GM23248 (cell line): ENCODE measurements at places on chromosomes 11 and 22. TPM values are rescaled to one million over a fixed set of nuclear protein-coding genes. Genes with fewer than 3 reads are reported as not detected.

DNA sequence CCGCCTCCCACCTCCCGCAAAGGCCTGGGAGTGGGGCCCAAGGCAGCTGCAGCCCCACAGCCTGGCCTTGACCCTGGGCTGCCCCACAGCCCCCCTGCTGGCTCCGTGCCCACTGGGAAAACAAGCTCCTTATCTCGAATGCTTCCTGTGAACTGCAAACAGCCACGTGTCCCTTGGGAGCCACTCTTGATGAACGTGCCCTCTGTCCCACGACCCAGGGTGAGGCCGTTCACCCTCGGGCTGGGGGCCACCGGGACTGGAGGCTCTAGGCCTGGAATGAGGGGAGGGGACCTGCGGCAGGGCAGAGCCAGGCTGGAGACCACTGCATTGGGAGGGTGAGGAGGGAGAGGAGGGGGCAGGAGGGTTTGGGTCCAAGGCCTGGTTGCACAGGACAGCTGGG, 9.5 kb downstream of the H19 start:
- DNase-seq = no peak
- H3K27ac ChIP-seq = no peak overlapping the region
- no peaks in the 10 kb centered on the region for H3K27me3 ChIP-seq

GRCh38 chr11:102936864-102937509, 18.5 kb downstream of the MMP13 start:
- no peak overlapping the region for H3K27ac ChIP-seq
- no peaks in the 10 kb centered on the region for H3K36me3 ChIP-seq
- no peak overlapping the region for H3K4me3 ChIP-seq
- H3K27me3 ChIP-seq = no peaks in the 10 kb centered on the region
- peaks cover 6% of the 10 kb centered on the region for H3K4me1 ChIP-seq
- no peak for DNase-seq

- peak overlapping the region; percentile 19 for H3K4me3 ChIP-seq
- no peaks in the 10 kb centered on the region for H3K27me3 ChIP-seq
- 0 out of 2 replicates have a peak, but pooled peaks cover 7% of the 10 kb centered on the region for H3K36me3 ChIP-seq
- DNase-seq = peak; percentile 34
- peaks cover 32% of the 10 kb centered on the region for H3K4me1 ChIP-seq
- H3K27ac ChIP-seq = peak overlapping the region; percentile 88
Measured at GRCh38 chr11:95913830-95914615, 9.9 kb downstream of the MTMR2 start.

DNA sequence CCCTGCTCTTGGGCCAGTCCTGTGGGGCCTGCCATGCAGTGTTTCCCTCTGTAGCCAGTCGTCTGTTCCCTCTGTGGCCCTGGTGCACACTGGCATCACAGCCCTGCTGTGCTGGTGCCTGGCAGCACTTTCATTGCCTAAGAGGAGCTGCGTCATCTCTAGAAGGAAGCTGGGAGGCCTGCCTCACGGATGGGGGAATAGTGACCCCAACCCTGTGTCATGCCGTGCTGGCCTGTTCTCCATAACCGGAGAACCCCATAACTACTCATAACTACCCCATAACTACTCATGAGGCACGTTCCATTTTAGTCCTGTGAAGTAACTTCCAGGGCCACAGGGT, 14.0 kb downstream of the RAB36 start:
- no peaks in the 10 kb centered on the region for H3K4me1 ChIP-seq
- no peak overlapping the region for H3K4me3 ChIP-seq
- H3K27me3 ChIP-seq = no peaks in the 10 kb centered on the region
- no peaks in the 10 kb centered on the region for H3K36me3 ChIP-seq
- no peak for DNase-seq
- no peak overlapping the region for H3K27ac ChIP-seq

- H3K36me3 ChIP-seq = no peaks in the 10 kb centered on the region
- no peak overlapping the region for H3K27ac ChIP-seq
- peaks cover 5% of the 10 kb centered on the region; the same call in 1 of the 2 replicates for H3K27me3 ChIP-seq
Measured at GRCh38 chr11:117852309-117852708, 24.1 kb downstream of the FXYD6 start.

GRCh38 chr11:70032943-70033710, 45.0 kb upstream of the ANO1 start:
- no peaks in the 10 kb centered on the region for H3K4me1 ChIP-seq
- no peaks in the 10 kb centered on the region for H3K36me3 ChIP-seq
- H3K27me3 ChIP-seq = peaks cover 13% of the 10 kb centered on the region

GRCh38 chr11:128297091-128297651, 290.2 kb downstream of the ETS1 start:
- peaks cover 17% of the 10 kb centered on the region for H3K4me1 ChIP-seq
- H3K27ac ChIP-seq = no peak overlapping the region
- no peak overlapping the region for H3K4me3 ChIP-seq

GRCh38 chr11:1467270-1467669, 19.3 kb downstream of the MOB2 start:
- no peaks in the 10 kb centered on the region for H3K36me3 ChIP-seq
- no peak overlapping the region for H3K27ac ChIP-seq
- DNase-seq = no peak

DNA sequence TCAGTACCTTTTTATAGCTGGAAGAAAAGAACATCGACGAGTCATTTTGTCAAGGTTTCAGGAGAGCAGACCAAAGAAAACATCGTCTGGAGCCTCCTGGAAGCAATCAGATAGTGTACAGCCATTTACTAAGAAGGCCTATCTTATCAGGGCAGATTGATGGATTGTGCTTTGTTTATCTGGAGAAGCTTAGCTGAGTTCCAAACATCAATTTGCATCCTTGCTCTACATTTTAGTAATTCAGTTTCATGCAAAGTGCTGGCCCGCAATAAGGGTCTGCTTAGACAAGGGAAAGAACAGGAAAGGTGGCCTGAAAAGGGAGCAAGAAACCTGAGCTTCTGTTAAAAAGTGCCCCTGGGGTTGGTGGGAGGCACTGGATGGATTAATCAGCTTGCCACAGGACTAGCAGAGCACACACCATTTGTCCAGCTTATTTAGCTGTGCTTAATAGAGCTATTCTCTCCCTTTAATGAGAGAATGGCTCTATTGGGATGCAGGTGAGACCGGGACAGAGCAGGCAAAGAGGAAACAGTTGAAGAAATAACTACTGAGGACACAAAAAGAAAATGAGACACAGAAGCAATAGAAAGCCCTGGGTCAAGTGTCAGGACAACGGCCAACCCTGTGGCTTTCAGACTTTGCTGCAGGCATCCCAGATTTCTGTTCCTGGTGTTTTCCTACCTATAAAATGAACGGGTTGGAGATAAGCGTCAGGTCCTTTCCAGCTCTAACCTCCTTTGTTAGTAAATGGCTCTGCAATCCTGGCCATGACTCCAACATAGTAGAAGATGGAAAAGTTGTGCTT, 122.1 kb upstream of the TTC12 start:
- H3K4me1 ChIP-seq = peaks cover 30% of the 10 kb centered on the region
- H3K27me3 ChIP-seq = no peaks in the 10 kb centered on the region
- peak; percentile 22 for DNase-seq
- H3K27ac ChIP-seq = no peak overlapping the region
- H3K4me3 ChIP-seq = no peak overlapping the region

DNA sequence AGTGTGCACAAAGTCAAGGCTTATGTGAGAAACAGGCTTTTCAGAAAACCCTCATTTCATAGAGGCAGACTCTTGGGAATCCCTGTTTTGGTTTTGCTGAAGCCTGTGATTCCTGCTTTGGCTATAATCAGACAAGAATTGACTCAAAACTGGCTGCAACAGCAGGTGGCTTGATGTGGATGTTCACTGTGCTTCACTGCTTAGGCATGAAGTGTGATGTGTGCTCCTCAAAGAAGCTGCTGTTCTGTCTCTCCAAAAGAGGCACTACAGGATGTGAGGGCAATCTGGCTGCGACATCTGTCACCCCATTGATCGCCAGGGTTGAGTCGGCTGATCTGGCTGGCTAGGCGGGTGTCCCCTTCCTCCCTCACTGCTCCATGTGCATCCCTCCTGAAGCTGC, 103.5 kb downstream of the C11orf58 start:
- no peaks in the 10 kb centered on the region for H3K36me3 ChIP-seq
- no peaks in the 10 kb centered on the region for H3K4me1 ChIP-seq
- no peak overlapping the region for H3K27ac ChIP-seq
- H3K27me3 ChIP-seq = no peaks in the 10 kb centered on the region
- H3K4me3 ChIP-seq = no peak overlapping the region

DNA sequence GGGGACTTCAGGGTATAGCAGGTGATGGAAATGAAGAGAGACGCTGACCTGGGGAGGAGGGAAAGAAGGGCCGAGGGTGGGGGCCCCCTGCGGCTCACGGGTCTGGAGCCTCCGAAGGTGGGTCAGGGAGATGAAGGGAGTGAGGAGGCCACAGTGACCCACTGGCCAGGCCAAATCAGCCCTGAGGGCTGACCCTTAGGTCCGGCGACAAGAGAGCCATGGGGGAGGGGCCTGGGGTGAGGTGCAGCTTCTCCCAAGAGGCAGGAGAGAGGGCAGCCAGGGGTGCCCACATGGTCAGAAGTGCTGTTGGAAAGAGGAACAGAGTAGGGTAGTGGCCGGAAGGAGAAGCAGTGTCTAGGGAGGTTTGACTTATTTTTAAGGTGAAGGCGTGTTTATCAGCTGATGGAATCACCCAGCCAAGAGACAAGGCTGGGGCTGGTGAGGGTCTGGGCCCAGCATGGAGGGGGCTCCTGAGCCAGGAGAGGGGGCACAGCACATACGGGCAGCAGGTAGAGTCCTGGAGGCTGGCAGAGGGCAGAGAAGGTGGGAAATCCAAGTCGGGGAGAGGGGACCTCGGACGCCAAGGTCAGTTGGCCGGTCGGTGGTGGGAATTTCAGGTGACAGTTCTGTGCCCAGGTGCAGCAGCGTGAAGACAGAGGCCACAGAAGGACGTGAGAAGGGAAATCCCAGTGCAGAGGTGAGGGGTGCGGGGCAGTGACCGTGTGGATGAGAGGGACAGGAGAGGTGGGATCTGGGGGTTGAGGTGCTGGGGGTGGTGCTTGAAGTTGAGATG, 49.0 kb downstream of the LINC01488 start:
- no peaks in the 10 kb centered on the region for H3K36me3 ChIP-seq
- H3K27ac ChIP-seq = no peak overlapping the region

Gene OSBPL5
- total RNA-seq = 47.6 and 57.6 TPM in 2 replicates

GRCh38 chr22:48490500-48491411, 1336.9 kb downstream of the BRD1 start:
- H3K4me1 ChIP-seq = no peaks in the 10 kb centered on the region
- H3K4me3 ChIP-seq = peak overlapping the region; percentile 68
- H3K27ac ChIP-seq = no peak overlapping the region
- H3K36me3 ChIP-seq = no peaks in the 10 kb centered on the region

Gene CATSPERZ
- not detected in 2 replicates for total RNA-seq

GRCh38 chr11:2942872-2943710, 13.9 kb upstream of the PHLDA2 start:
- no peak for DNase-seq
- H3K27ac ChIP-seq = no peak overlapping the region
- H3K36me3 ChIP-seq = no peaks in the 10 kb centered on the region
- no peak overlapping the region for H3K4me3 ChIP-seq
- no peaks in the 10 kb centered on the region for H3K27me3 ChIP-seq

Gene CNTF
- 1.6 and 3.9 TPM in 2 replicates for total RNA-seq

Gene NUCB2
- 71.5 and 95.0 TPM in 2 replicates for total RNA-seq

- no peaks in the 10 kb centered on the region for H3K27me3 ChIP-seq
- H3K4me3 ChIP-seq = 0 out of 2 replicates have a peak overlapping the region, but pooled peaks have one; percentile 4
- no peaks in the 10 kb centered on the region for H3K36me3 ChIP-seq
- peaks cover 39% of the 10 kb centered on the region for H3K4me1 ChIP-seq
Measured at GRCh38 chr11:107695446-107695845, 16.4 kb downstream of the SLN start.

Gene PDXP
- 17.5 and 17.7 TPM in 2 replicates for total RNA-seq

DNA sequence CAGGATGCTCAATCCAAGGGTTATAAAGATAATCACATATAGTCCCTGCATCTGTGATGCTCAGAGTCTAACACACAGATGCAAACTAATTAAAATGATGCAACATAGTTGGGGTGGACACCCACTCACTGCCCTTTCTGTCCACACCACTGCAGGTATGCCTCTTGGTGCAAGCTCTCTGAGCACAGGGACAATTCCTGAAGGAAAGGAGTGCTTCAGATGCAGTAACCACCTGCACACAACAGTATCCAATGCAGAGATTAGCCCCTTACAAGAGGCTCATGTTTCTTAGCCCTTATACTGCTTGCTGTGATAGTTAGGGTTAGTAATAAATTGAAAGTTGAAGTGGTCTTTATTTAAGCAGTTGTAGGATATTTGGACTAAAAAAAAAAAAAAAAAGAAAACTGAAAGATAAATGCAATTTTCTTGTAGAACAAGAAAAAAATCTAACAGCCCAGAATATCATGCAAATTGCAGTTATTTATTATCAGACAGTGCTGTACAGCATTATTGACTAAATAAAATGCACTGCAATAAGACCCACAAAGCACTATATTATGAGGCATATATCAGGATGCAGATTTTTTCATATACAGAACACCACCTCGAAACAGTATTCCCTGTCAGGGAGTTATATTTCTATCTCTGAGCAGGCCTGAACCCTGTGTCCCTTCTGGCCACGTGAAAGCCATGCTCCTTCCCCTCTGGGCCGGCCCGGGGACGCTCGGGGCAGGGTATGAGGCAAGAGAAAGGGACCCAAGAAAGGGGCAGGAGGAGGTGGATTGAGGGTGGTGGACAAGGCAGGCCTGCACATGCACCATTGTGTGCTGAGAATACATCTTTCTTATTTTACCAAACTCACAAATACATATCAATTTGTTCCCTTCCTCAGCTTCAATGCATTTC, 260.2 kb downstream of the OPCML start:
- no peaks in the 10 kb centered on the region for H3K4me1 ChIP-seq
- H3K4me3 ChIP-seq = no peak overlapping the region
- H3K27me3 ChIP-seq = no peaks in the 10 kb centered on the region
- no peaks in the 10 kb centered on the region for H3K36me3 ChIP-seq
- DNase-seq = no peak
- H3K27ac ChIP-seq = no peak overlapping the region

GRCh38 chr11:78643676-78644056, 69.0 kb upstream of the NARS2 start:
- H3K27ac ChIP-seq = no peak overlapping the region
- no peak overlapping the region for H3K4me3 ChIP-seq
- no peaks in the 10 kb centered on the region for H3K36me3 ChIP-seq
- no peak for DNase-seq
- peaks cover 7% of the 10 kb centered on the region; the same call in 1 of the 2 replicates for H3K27me3 ChIP-seq

DNA sequence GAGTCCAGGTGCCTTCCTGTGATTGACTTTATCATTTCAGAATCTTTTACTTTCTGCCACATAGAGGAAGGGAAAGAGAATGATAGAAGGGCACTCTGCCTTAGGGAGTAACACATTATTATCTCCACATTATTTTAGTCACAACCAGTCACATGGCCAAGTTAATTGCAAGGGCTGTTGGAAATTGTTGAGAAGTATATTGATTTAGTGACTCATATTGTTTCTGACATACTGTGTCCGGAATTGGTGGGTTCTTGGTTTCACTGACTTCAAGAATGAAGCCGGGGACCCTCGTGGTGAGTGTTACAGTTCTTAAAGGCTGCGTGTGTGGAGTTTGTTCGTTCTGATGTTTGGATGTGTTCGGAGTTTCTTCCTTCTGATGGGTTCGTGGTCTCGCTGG, 8.7 kb downstream of the OR51B4 start:
- H3K36me3 ChIP-seq = no peaks in the 10 kb centered on the region
- no peaks in the 10 kb centered on the region for H3K27me3 ChIP-seq
- H3K4me3 ChIP-seq = no peak overlapping the region
- peaks cover 31% of the 10 kb centered on the region for H3K4me1 ChIP-seq
- no peak overlapping the region for H3K27ac ChIP-seq
